ENCODE measurements at places on chromosomes 5 and 9.

DNA sequence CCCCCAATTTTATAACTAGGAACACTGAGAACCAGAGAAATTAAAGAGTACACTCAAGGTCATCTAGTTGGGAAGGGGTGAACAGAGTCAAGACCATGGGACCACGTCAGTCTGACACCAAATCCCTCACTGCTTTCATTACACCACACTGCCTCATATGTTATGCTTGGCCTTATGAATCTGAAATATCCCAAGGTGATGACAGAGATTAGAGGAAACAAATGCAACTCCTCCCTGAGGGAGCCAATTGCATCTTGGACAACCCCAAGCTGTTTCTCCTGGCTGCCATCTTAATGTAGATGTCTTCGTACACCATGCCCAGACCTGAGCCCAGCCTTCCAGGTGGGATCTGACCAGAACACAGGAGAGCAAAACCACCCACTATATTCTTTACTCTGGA, 60.6 kb upstream of the ABCA1 start:
- DNase-seq: no peak

- DNase-seq: no peak
Observed at GRCh38 chr5:168186289-168187074, 105.0 kb upstream of the WWC1 start.

DNA sequence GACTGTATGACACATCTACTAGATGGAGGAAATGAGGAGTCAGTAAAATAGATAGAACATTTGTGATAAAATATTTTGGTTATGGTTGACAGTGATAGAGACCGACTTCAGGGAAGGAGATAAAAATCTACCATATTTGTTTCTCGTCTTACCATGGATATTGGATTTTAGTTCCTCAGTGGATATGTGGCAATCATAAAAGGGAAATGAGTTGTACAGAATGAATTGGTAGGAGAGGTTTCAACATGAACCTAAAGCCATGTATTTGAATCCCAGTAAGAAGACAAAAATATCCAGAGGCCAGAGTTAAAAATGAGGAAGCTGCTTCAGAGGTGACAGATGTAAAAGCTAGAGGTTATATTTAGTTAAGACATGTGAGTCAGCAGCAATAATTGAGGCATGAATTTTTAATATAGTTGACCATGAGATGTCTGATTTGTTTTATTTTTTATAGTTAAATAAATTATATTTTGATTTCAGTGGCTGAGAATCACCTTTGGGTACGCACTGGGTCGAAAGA, 480.4 kb upstream of the TUSC1 start:
- no peak for DNase-seq

DNA sequence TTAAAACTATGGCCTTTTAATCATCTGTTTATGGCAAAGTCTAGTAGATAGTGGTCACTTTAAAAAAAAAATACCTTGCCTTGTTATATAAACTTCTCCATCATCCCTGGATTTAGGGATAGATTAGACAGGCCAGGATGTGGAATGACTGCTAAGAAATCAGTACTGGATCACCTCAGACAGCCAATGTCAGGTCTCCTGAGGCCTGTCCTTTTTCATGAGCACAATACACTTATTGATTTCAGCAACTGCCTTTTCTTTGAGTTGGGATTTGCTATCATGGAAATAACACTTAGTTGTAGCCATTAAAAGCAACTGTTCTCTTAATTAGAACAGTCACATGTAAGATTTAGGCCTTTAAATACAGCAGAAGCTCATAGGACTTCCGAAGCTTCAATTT, 77.9 kb downstream of the NLN start:
- no peak for DNase-seq

DNA sequence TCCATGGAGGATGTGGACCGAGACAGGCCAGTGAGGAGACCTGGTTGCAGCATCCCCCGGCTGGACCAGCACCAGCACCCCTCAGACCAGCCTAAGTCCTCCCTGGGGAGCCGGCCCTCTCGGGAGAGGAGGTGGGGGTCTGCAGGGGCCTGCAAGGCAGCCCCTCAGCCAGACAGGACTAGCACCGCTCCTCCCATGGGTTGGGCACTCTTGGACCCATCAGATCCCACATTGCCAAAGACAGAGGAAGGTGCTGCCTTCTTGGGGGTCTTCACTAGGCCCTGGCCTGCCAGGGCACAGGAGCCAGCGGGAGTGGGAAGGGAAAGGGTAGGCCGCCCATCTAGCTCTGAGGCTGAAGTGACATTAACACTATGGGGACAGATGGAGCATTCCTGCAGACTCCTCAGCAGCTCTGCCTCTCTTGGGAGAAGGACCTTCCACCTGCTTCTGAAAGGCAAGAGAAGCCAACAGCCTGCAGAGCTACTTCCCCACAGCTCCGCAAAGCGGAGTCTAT, 6.8 kb downstream of the IL13 start:
- DNase-seq: no peak

- DNase-seq: no peak
Observed at GRCh38 chr5:33840927-33841547, 50.8 kb downstream of the ADAMTS12 start.
